ENCODE measurements at places on chromosomes 5 and 9. TPM values are rescaled to one million over a fixed set of nuclear protein-coding genes. Genes with fewer than 3 reads are reported as not detected.

Gene ADAMTS19
- polyA plus RNA-seq: 4.8 TPM

Gene IL9
- not detected for polyA plus RNA-seq

Gene PCDH12
- polyA plus RNA-seq: 6.2 TPM

Gene INSYN2B
- polyA plus RNA-seq: 0.34 TPM

Gene OR1J2
- not detected for polyA plus RNA-seq

Gene CD14
- 13.2 TPM for polyA plus RNA-seq

Gene KIF27
- 8.0 TPM for polyA plus RNA-seq

Gene PCDHGA9
- 1.9 TPM for polyA plus RNA-seq

Gene RAI14
- 15.8 TPM for polyA plus RNA-seq

Gene KIF4B
- polyA plus RNA-seq: 0.01 TPM

Measured in large intestine (tissue), 12 donors.